ENCODE measurements at places on chromosomes 11 and 22.

DNA sequence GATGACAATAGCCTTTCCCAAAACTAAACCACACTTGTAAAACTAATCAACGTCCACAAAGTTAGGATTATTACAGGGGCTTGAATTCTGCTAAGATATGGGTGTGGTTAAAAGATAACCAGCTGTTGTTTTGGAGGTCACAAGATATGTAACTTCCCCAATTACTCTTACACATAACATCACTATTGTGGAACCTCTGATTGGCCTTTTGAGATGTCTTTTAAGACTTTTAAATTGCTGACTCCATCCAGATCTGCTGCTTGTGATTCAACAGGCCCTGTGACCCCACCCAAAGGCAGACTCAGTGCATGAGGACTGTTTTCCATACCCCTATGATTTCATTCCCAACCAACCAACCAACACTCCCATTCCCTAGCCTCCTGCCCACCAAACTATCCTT is 893.9 kb downstream of the OPCML start:
- DNase-seq, result no peak

DNA sequence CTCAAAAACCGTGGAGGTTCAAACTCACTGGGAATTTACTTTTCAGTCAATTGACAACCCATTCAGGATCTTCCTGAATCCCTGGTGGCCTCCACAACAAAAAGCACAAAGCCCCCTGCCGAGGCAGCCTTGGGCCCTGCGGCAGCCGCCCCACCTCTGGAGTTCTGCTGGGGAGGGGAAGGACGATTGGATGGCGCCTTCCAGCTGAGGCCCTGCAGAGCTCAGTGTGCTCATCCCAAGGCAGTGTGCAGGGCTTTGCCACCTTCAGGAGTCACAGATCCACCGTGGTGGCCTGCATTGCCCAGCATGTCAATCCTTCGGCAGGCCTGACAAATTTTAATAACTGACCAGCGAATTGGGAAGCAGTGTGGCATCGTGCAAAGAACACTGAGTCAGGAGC is 7.4 kb downstream of the ZFTA start:
- no peak for DNase-seq

- no peak for DNase-seq
Observed at GRCh38 chr11:127199306-127199801, 198.8 kb upstream of the KIRREL3 start.

- peak; percentile 92 for DNase-seq
Observed at GRCh38 chr11:114162719-114163123, 103.2 kb downstream of the ZBTB16 start.

- DNase-seq, result no peak
Observed at GRCh38 chr11:110082899-110083298, 10.3 kb upstream of the ZC3H12C start.

DNA sequence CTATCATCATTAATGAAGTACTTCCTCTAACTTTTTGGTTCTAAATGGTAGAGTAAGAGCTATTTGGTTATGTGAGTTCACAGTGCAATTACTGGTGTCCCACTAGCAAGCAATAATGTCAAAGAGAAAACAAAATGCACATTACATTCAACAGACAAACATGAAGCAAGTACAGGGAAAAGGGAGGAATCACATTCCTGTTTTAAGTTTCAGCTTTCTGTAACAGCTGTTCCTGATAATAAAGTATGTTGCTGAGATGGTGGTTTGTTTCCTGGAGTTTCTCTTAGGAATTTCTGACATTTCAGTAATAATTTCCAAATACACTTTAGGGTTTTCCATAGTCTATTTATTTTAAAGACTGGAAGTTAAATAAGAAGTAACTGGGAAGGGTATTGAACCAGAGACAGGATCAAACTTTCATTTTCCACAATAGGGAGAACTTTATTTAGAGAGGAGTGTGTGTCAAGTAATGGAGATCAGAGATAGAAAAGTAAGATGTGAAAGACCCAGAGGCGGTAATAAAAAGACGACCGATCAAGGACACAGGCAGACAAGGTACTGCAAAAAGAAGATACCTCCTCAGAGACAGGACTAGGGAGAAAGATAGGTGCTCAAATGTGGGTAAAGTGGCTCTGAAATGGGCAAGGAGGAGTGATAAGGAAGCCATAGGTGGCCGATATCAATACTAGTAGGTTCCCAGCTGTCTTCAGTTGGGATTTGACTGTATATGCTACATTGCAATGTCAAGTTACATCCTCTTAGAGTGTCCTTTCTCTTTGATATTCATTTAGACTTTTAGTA is 20.8 kb upstream of the CLNS1A start:
- peak; percentile 39 for DNase-seq

DNA sequence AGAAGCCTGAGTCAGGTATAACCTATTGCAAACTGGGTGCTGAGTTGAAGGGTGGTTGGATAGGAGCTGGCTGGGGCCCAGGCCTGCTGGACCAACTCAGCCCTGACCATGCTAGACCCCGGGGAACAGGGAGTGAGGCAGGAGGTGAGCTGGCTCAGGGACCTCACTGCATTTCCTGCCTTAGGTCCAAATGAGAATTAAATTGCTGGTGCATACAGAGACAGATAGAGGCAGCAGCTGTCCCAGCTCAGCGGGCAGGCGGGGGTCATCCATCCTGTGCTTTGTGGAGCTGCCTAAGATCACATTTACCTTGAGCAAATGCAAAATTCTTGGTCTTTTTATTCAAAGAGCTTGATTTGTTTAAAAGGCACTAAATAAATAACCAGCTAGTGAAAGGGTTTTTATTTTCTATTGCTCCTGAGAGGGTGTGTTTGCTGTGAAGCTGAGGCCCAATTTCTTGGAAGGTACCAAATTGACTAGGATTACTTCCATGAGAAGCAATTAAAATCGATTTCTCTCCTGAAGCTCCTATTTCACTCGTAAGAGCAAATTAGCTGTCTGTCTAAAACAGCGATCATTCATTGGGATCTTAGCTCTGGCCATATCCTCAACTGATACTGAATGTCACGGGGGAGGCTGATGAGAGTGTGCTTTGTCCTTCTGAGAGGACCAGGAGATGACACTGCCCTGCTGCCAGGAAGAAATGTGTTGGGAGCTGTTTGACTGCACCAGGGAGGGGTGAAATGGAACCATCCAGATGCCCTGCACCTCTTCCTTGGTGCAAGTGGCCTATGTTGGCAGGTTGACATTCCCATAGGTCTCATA is 24.9 kb downstream of the USH1C start:
- no peak for DNase-seq
